ENCODE measurements at places on chromosomes 5 and 9.

DNA sequence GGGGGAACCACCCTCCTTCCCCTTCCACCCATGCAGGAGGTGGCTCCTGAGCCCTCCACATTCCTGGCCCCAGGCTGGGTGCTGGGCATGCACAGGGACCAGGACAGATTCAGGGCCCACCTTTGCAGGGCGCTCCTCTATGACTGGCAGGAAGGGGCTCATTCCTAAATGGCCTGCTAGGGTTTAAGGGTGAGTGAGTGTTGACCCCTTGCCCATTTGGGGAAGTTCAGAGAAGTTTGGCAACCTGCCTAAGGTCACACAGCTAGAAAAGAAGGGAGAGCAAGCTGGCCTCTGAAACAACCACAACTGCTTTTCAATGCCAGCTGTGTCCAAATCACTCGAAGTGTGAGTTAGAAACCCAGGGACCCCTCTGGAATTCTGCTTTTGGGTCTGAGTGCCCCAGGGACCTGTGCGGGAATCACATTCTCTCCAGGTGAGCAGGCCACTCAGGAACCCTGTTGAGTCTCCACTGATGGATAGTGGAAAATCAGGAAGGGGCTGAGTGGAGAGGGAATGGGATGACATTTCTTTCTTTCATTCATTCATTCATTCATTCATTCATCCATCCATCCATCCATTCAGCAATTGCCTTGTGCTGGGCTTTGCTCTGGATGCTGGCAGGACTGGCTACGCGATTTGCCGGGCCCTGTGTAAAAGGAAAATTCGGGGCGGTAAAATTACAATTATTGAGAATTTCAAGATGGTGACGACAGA lies 191.9 kb downstream of the C9orf50 start:
- no peak for DNase-seq

DNA sequence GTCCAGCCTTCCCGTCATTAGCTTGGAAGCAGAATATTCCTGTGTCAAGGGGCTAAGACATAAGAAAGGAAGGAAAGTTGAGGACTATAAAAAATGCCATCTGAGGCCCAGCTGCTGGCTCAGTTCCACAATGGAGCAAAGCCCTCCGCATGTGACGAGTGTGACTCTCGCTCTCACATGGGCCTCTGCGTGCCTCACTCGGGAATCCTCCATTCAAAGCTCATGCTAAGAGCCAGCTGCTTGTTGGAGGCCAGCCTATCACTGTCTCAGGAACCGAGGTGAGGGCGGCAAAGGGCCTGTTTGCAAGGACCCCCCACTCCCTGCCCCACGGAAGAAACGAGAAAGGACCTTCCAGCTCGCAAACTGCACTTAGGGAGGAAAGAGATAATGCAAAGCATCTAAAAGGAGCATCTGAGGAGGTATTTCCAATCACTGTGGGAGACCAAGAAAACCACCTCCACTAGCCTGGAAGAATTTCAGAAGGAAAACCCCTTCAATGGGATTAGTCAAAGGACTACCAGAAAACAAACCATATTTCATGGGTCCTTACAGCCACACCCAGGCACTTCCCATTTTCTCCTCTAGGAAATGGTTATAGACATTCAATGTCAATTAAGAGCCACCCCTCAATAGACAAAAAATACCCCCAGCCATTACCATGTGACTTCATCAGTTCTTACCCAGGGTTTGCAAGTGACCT lies 95.3 kb downstream of the PRRT1B start:
- DNase-seq = peak; percentile 76

DNA sequence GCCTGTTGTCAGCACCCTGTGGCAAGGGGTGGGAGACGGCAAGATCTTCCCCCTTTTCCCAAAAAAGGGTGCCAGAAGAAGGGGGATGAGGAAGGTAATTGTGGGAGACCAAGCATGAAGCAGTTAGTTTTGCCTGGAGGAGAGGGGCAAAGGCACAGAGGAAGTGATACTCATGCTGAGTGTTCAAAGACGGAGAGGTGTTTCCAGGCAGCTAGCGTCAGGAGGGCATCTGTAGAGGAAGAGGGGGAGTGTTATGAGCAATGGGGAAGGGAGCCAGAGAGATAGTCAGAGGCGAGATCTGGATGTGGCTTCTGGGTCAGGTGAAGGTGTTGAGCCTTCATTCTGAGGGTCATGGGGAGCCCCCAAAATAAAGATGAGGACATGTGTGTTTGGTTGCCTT lies 26.9 kb upstream of the ADAM19 start:
- peak; percentile 63 for DNase-seq

- DNase-seq = peak; percentile 75
These were observed 69.3 kb downstream of the SGCD start for GRCh38 chr5:156396063-156396829.

GRCh38 chr9:123469282-123469681 lies 113.3 kb downstream of the CRB2 start:
- DNase-seq = no peak

GRCh38 chr9:136409557-136410455 lies 608 bp downstream of the ENTR1 start:
- DNase-seq = peak; percentile 78

DNA sequence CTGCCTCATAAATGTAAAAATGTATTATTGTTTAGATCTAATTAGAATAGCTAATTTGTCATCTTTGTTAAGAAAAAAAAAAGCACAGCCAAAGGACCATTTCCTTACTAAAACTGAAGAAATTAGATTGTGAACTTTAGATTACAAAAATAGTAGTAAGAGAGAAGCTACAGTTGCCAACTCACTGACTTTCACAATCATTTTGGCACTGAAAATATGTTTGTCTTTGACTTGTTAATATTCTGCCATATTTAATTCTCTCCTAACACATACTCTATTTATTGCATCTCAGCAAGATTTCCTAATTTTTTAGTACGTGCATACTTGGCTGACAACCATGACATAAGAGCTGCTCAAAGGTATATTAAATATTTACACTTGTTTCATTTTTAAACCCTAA lies 297.1 kb downstream of the TUSC1 start:
- no peak for DNase-seq

GRCh38 chr9:122923947-122924346 lies 7.4 kb downstream of the ZBTB26 start:
- no peak for DNase-seq

DNA sequence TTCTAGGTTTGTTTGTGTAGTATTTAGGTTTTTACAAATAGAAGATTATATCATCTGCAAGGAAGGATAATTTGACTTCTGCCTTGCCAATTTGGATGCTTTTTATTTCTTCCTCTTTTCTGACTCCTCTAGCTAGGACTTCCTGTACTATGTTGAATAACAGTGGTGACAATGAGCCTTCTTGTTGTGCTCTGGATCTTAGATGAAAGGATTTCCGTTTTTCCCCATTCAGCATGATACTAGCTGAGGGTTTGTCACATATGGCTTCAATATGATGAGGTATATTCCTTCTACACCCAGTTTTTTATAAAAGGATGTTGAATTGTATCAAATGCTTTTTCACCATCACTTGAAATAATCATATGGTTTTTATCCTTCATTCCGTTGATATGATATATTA lies 101.4 kb downstream of the FBXO4 start:
- DNase-seq = no peak

- DNase-seq = no peak
These were observed 31.5 kb upstream of the ZCCHC9 start for GRCh38 chr5:81269751-81270393.

- no peak for DNase-seq
These were observed 247.1 kb upstream of the PRR16 start for GRCh38 chr5:120217001-120217400.

- no peak for DNase-seq
These were observed 14.1 kb downstream of the ALDH1B1 start for GRCh38 chr9:38406476-38407186.

GRCh38 chr9:86591472-86591871 lies 237.3 kb upstream of the TUT7 start:
- no peak for DNase-seq

DNA sequence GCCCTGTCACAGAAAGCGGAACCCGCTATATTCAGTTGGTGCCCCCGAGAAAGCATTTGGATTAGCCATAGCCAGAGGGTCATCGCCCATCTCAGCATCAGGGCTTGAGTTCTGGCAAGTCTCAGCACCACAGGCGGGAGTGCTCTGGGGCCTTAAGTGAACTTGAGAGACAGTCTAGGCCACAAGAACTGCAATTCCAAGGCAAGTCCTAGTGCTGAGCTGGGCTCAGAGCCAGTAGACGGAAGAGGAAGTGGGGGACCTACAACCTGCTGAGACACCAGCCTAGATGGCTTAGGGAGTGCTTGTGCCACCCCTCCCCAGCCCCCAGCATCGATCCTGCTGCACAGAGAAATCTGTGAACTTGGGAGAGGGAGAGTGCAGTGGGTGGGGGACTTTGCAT lies 594.9 kb downstream of the CCDC171 start:
- no peak for DNase-seq

DNA sequence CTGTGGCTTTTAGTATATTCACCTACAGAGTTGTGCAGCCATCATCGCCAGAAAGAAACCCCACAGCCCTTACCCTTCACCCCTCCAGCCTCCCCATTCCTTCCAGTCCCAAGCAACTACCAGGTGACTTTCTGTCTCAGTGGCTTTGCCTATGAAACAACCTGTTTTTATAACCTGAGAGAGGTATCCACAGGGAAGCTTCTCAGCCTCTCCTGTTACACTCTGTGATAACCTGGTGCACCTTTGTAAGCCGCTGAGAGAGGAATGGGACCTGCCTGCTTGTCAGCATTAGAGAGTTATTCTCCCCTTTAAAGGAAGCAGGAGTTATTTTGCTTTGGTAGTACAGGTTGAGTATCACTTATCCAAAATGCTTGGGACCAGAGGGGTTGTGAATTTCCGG lies 93.6 kb downstream of the TRIO start:
- no peak for DNase-seq

DNA sequence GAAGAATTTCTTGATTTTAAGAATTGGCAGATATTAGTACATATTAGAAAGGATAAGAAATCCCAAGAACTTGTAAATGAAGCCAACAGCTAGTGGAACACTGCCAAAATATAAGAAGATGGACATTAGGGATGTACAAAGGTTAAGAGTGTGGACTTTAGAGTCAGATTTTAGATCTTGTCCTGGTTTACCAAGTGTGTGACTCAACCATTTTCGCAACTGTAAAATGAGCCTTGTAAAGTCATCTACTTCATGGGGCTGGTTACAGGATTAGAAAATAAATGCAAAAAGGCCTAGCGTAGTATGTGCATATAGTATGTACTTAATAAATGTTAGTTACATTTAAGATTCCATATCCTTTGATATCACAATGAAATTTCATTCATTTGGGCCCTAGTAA lies 260.0 kb downstream of the RAB3C start:
- DNase-seq = peak; percentile 20

GRCh38 chr9:128936171-128936865 lies 11.1 kb downstream of the DOLK start:
- DNase-seq = no peak

GRCh38 chr5:86625148-86625547 lies 7.4 kb downstream of the COX7C start:
- no peak for DNase-seq

DNA sequence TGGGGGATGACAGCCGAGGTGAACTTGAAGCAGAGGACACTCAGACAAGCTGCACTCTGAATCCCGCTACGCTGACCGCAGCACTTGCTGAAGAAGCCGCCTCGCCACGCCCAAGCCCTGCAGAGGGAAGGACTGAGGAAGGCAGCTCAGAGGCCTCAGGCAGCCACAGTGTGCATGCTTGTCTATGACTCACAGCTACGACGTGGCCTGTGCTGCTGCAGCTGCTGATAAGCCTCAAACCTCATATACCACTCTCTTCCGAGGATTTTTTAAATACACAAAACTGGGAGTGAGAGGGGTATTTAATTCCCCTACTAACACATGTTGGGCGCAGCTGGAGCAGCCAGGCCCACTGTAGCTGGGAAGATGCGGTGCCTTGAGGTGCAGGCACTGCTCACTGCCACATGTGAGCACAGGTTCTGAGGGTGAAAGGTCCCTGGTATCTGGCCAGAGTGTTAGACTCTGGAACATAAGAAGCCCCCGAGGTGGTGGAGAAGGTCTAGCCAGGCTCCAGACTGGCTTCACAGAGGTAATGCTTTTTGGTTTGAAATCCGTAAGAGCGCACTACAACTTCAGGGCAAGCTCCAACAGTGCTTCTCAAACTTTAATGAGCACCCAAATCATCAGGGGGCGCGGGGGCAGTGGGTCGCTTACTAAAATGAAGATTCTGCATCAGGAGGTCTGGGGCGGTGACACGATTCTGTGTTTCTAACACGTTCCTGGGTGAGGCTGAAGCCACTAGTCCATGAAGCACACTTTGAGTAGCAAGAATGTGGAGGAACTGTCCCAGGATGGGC lies 196.8 kb downstream of the AUH start:
- DNase-seq = peak; percentile 97

DNA sequence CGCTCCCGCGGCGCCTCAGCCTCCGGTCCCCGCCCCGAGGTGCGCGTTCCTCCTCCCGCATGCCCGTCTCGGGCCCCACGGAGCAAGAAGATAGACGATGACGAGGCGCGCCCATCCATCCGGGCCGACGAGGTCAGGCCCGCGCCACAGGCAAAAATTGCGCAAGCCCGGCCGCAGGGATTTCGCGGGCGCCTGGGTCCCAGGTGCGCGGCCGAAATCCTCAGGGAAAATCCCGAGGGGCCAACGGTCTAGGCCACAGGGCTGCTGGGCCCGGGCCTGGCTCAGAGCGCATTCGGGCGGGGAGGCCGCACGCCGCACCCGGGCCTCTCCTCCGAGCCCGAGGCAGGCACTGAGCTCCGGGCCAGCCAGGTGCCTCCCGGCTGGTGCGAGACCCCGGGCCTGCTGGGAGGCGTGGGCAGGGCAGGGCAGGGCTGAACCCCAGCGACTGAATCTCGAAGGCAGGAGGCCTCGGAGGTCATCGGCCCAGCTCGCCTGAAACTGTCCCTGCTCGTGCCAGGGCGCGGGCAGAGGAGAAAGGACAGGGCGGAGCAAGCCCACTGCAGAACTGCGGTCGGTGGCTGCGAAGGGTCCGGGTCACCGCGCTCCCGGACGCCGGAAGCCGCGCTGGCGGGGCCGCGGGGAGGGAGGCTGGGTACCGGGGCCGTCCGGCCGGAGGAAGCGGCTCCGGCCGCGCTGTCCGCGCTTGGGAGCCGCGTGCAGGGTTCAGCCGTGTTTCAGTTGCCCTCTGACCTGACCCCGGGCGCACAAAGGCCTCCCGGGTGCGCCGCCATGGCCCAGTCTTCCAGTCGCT lies 66.8 kb downstream of the FOXD1 start:
- DNase-seq = peak; percentile 9

GRCh38 chr9:3656224-3656623 lies 130.4 kb upstream of the RFX3 start:
- DNase-seq = no peak

GRCh38 chr5:5409151-5409810 lies 13.2 kb upstream of the ICE1 start:
- DNase-seq = no peak

- no peak for DNase-seq
These were observed 138.1 kb downstream of the YIPF5 start for GRCh38 chr5:144032375-144032774.

DNA sequence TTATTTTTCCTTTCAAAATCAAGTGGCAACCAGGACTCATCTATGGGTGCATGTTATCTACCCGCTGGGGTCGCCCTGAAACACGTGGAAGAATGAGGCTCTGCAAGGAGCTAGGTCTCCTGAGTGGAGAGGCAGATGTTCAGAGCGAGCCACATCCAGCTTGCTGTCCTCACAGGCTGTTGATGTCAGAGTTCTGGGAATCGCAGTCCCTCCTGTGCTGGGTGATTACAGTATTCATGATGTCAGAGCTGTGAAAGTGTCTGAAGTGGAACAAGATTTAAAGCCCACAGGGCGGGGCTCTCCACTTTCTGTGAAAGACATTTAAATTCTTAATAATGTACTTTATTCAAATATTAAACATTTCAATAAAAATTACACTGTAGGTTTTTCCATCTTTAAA lies 24.4 kb upstream of the LMX1B start:
- DNase-seq = no peak
